NCI-H1105 treated with DMSO at 0.1 percent for 48 hours (cell line): ENCODE measurements at places on chromosomes 11 and 22.

DNA sequence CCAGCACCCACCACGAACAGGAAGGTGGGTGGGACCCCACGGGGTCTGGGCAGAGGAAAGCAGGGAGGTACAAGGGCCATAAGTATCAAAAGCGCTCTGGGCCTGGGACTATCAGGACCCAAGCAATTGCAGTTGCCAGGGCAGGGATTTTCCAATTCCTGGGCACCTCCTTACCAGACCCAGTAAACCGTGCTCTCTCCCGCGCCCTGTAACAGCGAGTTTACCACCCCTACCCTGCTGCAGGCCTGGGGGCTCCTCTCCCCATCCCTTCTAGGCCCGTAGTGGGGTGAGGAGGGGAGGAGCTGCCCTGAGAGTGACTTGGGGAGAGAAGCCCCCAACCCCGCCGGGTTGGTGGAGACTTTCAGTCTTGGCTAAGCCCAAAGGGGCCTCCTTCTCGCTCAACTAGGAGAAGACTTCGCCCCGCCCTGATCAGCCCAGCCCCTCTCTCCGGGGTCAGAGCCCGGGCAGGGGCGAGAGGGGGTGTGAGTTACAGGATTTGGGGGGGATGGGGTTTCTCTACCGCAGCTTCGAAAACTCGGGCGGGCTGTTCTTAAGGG lies 5.4 kb downstream of the PAX6 start:
- no peak for DNase-seq

- DNase-seq = no peak
These were observed 61.0 kb downstream of the LARGE1 start for GRCh38 chr22:33859311-33859710.

- no peak for DNase-seq
These were observed 52.0 kb downstream of the ABTB2 start for GRCh38 chr11:34305780-34306179.

GRCh38 chr22:24341627-24342026 lies 71.0 kb downstream of the SPECC1L start:
- no peak for DNase-seq

GRCh38 chr11:119791701-119792151 lies 62.7 kb upstream of the NECTIN1 start:
- no peak for DNase-seq
